CD8-positive, alpha-beta memory T cell (primary cell): ENCODE measurements at places on chromosomes 2 and 18.

DNA sequence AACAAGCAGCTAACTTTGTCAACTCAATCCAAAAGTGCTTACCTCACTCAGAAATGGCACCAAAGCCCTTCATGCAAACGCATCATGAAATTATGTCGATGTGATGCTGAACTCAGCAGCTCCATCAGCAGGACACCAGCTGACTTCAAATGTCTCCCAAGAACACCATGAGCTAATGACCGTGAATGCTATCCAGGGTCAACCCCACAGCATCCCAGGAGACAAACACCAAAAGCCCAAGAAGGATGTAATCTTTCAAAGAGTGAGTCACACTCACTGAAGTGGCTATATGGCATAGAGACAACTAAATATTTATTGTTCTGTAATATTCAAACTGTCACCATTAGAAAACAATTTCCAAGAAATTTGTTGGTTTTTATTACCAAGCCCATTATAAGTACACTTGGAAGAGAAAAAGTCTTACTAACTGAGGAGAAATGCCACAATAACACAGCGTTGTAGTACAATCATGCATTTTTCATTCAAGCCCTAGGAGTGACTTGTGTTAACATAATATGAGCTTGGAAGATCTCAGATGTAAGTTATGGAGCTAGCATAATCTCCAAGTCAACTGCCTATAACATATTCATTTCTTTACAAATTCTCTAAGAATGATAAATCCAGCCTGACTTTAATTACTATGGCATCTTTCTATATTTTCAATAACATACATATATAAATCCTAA lies 165.0 kb upstream of the CCDC68 start:
- no peaks in the 10 kb centered on the region for H3K36me3 ChIP-seq
- no peaks in the 10 kb centered on the region for H3K27me3 ChIP-seq
- H3K27ac ChIP-seq = no peak overlapping the region
- DNase-seq = no peak

DNA sequence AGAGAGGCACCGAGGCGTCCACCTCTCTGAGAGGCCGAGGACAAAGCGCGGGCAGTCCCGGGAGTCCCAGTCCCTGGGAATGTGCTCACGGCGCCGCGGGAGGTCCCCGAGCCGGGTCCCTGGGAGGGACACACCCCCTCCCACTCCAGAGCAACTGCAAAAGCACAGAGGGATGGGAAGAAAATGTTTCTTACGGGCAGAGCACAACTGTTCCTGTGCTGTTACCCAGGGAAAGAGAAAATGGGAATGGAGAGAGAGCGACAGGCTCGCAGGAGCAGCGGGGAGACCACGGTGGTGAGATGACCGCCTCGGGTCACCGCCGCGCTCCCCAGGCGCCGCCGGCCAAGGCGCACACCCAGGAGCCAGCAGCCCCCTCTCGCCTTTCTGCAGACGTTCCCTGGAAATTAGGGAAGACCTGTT lies 1.2 kb upstream of the BCL11A start:
- H3K27me3 ChIP-seq = peaks cover 53% of the 10 kb centered on the region
- H3K27ac ChIP-seq = no peak overlapping the region
- H3K36me3 ChIP-seq = no peaks in the 10 kb centered on the region
- peaks cover 39% of the 10 kb centered on the region for H3K4me1 ChIP-seq

- no peaks in the 10 kb centered on the region for H3K4me1 ChIP-seq
- no peak overlapping the region for H3K4me3 ChIP-seq
- no peak overlapping the region for H3K27ac ChIP-seq
- H3K36me3 ChIP-seq = no peaks in the 10 kb centered on the region
- no peak for DNase-seq
Measured at GRCh38 chr2:238801791-238802190, 46.1 kb upstream of the TWIST2 start.

- H3K36me3 ChIP-seq = no peaks in the 10 kb centered on the region
- no peak for DNase-seq
- no peaks in the 10 kb centered on the region for H3K4me1 ChIP-seq
- H3K4me3 ChIP-seq = no peak overlapping the region
Measured at GRCh38 chr18:61865466-61866175, 27.2 kb downstream of the RNF152 start.

GRCh38 chr2:23647563-23647962 lies 262.6 kb downstream of the KLHL29 start:
- H3K27me3 ChIP-seq = no peaks in the 10 kb centered on the region
- no peak for DNase-seq
- no peak overlapping the region for H3K4me3 ChIP-seq
- H3K4me1 ChIP-seq = no peaks in the 10 kb centered on the region
- no peak overlapping the region for H3K27ac ChIP-seq

GRCh38 chr18:28690836-28691495 lies 514.0 kb upstream of the CDH2 start:
- H3K27me3 ChIP-seq = no peaks in the 10 kb centered on the region
- H3K27ac ChIP-seq = no peak overlapping the region
- no peak for DNase-seq
- H3K4me3 ChIP-seq = no peak overlapping the region
- no peaks in the 10 kb centered on the region for H3K4me1 ChIP-seq

- H3K36me3 ChIP-seq = no peaks in the 10 kb centered on the region
- H3K4me3 ChIP-seq = no peak overlapping the region
- H3K27ac ChIP-seq = no peak overlapping the region
Measured at GRCh38 chr18:3998698-3999333, 456.3 kb downstream of the DLGAP1 start.

- no peaks in the 10 kb centered on the region for H3K36me3 ChIP-seq
- no peaks in the 10 kb centered on the region for H3K4me1 ChIP-seq
- no peak overlapping the region for H3K4me3 ChIP-seq
- H3K27me3 ChIP-seq = no peaks in the 10 kb centered on the region
- H3K27ac ChIP-seq = no peak overlapping the region
- no peak for DNase-seq
Measured at GRCh38 chr2:196502386-196502785, 137.1 kb upstream of the CCDC150 start.

DNA sequence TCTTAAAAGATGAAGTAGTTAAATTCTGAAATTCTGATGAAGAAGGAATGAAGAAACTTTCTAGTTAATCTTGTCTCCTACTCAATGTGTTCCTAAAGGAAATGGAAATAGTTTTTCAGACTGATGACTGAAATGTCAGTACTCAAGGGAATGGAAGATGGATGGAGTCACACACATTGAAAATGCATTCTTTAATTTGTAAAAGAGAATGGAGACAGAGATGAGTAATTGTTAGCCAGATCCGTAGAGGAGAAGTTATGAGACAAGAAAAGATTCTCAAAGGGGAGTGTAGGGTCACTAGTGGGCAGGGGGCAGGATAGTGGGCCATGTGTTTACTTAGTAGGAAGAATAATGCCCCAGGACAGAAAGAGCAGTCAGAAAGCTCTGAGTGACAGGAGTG lies 13.3 kb downstream of the ZSWIM2 start:
- no peak overlapping the region for H3K4me3 ChIP-seq
- no peak overlapping the region for H3K27ac ChIP-seq
- H3K4me1 ChIP-seq = no peaks in the 10 kb centered on the region
- H3K36me3 ChIP-seq = no peaks in the 10 kb centered on the region

GRCh38 chr18:10365901-10366300 lies 88.5 kb upstream of the APCDD1 start:
- H3K27ac ChIP-seq = no peak overlapping the region
- H3K4me1 ChIP-seq = no peaks in the 10 kb centered on the region
- no peak overlapping the region for H3K4me3 ChIP-seq
- DNase-seq = no peak
- H3K36me3 ChIP-seq = no peaks in the 10 kb centered on the region

- no peaks in the 10 kb centered on the region for H3K36me3 ChIP-seq
- H3K4me1 ChIP-seq = no peaks in the 10 kb centered on the region
- H3K27me3 ChIP-seq = no peaks in the 10 kb centered on the region
Measured at GRCh38 chr18:75478996-75479880, 51.7 kb upstream of the SMIM21 start.

- H3K27ac ChIP-seq = peak overlapping the region; percentile 58
- peak overlapping the region; percentile 51 for H3K4me3 ChIP-seq
- peak; percentile 72 for DNase-seq
- peaks cover 68% of the 10 kb centered on the region for H3K4me1 ChIP-seq
Measured at GRCh38 chr2:96157649-96158553, 12.7 kb upstream of the DUSP2 start.

- no peaks in the 10 kb centered on the region for H3K4me1 ChIP-seq
- no peaks in the 10 kb centered on the region for H3K36me3 ChIP-seq
- H3K4me3 ChIP-seq = no peak overlapping the region
Measured at GRCh38 chr2:75023666-75024455, 65.4 kb downstream of the POLE4 start.

DNA sequence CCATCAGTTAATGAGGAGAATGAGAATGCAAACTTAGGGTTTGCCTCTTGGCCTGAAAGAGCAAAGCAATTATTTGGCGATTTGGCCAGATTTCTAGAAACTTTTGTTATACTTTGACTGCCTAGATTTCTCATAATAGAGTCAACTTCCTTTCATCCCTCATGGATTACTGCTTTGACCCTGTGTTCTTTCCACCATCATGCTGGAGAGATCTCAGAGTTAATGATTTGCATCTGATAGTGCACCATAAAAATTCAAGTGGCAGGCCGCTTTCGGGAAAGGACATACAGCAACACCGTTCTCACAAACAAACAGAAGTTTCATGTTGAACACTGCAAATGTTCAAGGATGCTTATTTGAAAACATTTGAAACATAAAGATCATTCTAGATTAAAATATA lies 143.7 kb upstream of the ZFP36L2 start:
- no peaks in the 10 kb centered on the region for H3K36me3 ChIP-seq
- no peaks in the 10 kb centered on the region for H3K27me3 ChIP-seq
- H3K4me3 ChIP-seq = no peak overlapping the region
- no peak overlapping the region for H3K27ac ChIP-seq
- DNase-seq = no peak

DNA sequence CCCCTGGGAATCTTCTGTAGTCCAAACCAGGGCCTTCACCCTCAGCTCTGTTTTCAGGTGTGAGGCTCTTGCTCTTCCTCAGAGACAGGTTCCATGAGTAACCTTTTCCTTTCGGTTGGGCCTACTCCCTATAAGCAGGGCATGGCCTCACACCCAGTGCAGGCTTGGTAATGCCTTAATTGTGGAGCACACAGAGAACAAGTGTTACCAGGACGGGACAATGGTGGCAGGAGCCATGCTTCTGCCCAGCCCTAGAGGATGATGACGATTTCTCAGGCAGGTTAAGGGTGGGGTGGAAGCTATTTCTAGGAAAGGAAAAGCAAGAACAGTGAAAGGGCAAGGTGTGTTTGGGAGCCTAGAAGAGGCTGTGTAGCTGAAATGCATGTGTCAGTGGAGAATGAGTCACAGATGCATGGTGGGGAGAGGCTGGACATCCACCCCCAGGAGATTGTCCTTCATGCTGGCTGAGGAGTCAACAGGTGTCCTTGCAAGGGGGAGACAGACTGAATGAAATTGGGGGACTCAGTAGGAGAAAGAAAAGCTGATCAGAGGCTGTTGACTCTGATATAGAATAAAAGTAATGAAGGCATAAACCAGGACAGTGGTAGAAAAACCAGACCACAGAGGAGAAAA lies 22.0 kb upstream of the SERPINB12 start:
- peaks cover 3% of the 10 kb centered on the region for H3K27me3 ChIP-seq
- no peaks in the 10 kb centered on the region for H3K4me1 ChIP-seq
- no peak overlapping the region for H3K4me3 ChIP-seq
- no peaks in the 10 kb centered on the region for H3K36me3 ChIP-seq
- DNase-seq = no peak

GRCh38 chr18:47932603-47933002 lies 2.1 kb upstream of the SMAD2 start:
- H3K27me3 ChIP-seq = no peaks in the 10 kb centered on the region
- no peak overlapping the region for H3K4me3 ChIP-seq
- no peak for DNase-seq
- peaks cover 35% of the 10 kb centered on the region for H3K4me1 ChIP-seq

DNA sequence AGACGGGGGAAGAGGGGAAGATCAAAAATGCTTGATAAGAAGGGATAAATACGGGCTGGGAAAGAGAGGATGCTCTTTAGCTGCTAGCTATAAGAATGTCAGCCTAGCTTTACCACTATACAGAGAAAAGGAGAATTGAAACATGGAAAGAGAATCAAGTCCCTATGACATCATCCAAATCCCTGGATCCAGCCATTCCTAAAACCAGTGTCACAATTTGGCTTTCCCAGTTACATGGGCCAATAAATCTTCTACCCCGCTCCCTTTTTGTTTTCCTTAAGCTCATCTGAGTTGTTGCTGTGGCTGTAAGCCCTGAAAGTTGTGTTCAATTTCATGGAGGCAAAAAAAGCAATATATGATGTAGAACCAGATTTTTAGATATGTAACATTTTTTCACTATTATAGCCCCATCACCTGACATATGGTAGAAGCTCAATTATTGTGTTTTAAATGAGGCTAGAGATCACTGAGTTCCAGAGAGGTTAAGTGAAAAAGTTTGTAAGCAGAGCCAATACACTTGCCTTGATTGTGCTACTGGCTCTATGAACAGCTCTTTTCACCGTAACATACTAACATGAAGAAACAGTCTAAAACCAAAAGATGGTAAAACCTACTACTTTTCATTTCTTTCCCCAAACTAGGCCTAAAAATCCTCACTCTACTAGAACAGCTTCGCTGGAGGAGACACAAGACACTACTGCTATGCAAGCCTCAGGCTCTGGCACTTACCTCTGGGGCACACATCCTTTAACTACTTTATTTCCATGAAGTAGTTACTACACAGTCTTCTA lies 4.3 kb downstream of the HNRNPLL start:
- no peak for DNase-seq
- no peaks in the 10 kb centered on the region for H3K36me3 ChIP-seq
- peak overlapping the region; percentile 3 for H3K4me3 ChIP-seq
- H3K27ac ChIP-seq = peak overlapping the region; percentile 82
- H3K4me1 ChIP-seq = peaks cover 19% of the 10 kb centered on the region

DNA sequence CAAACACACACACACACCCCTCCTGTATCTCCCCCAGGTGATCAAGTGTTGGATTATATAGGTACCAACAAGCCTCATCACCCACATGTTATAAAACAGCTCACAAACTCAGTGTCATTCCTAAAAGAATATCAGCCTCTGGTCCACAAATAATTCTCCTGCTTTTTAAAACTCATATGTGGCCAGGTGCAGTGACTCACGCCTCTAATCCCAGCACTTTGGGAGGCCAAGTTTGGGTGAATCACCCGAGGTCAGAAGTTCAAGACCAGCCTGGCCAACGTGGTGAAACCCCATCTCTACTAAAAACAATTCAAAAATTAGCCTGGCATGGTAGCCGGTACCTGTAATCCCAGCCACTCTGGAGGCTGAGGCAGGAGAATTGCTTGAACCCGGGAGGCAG lies 87.8 kb downstream of the LRATD1 start:
- DNase-seq = no peak
- H3K27ac ChIP-seq = no peak overlapping the region
- H3K4me1 ChIP-seq = no peaks in the 10 kb centered on the region
- no peaks in the 10 kb centered on the region for H3K36me3 ChIP-seq

GRCh38 chr18:37434161-37434860 lies 131.3 kb downstream of the CELF4 start:
- DNase-seq = no peak
- no peak overlapping the region for H3K4me3 ChIP-seq
- H3K27ac ChIP-seq = no peak overlapping the region
- no peaks in the 10 kb centered on the region for H3K4me1 ChIP-seq
- H3K27me3 ChIP-seq = no peaks in the 10 kb centered on the region
